ENCODE measurements at places on chromosomes 13 and 19.

GRCh38 chr19:6528544-6529121, 2.2 kb upstream of the TNFSF9 start:
- DNase-seq = no peak

- no peak for DNase-seq
Measured at GRCh38 chr13:111969551-111970135, 97.3 kb upstream of the SOX1 start.

- DNase-seq = no peak
Measured at GRCh38 chr13:113990321-113990837, 16.5 kb upstream of the C13orf46 start.

GRCh38 chr13:21686751-21687391, 16.0 kb downstream of the FGF9 start:
- no peak for DNase-seq

Data from NCI-H345 (cell line).